OCI-LY7 (cell line): ENCODE measurements at places on chromosomes 12 and 14. TPM values are rescaled to one million over a fixed set of nuclear protein-coding genes. Genes with fewer than 3 reads are reported as not detected.

Gene SLC5A8
- total RNA-seq = not detected in 2 replicates

Gene MSI1
- not detected in 2 replicates for total RNA-seq

Gene CLEC6A
- total RNA-seq = not detected in 2 replicates

DNA sequence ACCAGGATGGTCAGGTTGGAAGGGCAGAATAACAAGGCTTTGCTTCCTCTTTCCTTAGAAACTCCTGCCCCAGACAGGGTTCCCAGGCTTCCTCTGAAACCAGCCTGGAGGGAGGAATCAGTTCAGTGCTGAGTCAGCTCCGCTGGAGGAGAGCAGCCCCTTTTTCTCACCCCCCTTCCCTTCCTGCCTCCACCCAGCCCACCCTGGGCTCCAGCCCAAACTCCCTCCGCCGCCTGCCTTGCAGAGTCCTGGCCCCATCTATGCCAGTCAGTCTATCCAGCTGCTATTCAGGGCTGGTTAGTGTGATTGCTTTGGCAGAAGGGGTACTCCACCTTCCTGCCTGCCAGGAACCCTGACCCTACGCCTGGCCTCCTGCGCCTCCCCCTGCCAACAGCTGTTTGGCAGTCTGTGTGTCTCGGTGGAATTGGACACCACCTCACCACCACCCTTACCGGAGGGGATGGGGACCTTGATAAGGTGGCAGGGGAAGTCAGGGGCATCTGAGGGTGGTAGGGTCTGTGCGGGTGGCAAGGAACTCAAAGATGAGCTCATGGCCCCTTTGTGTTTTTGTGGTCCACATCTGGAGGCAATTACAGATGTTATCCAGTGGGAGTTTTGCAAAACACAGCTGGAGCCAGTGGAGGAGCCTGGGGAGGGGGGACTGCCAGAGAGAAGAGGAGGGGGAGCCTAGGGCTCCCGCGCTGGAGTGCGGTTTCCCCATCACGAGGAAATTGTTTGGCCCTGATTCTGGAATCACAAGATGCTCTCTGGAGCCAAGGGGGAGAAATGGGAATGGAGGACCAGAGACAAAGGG, 12.2 kb downstream of the MMP14 start:
- no peak for DNase-seq

- no peak for DNase-seq
Measured at GRCh38 chr12:47102845-47103651, 23.3 kb upstream of the AMIGO2 start.

DNA sequence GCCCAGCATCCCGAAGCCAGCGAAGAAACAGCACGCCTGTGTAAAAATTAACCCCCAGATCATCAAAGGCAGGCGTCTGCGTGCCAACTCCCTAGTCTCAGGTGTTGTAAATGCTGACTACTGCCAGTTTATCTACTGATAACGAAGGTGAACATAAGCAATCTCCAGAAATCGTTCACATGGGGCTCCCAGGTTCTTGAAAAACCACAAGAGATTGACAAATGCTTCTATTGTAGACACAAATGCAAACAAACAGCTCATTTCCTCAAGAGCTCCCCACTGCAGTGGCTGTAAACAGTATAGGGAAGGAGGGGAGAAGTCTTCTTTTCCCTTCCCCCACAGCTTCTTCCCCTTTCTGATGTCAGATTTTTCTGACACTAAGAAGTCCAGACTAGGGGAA, 5.3 kb upstream of the PLEKHG3 start:
- DNase-seq = no peak

DNA sequence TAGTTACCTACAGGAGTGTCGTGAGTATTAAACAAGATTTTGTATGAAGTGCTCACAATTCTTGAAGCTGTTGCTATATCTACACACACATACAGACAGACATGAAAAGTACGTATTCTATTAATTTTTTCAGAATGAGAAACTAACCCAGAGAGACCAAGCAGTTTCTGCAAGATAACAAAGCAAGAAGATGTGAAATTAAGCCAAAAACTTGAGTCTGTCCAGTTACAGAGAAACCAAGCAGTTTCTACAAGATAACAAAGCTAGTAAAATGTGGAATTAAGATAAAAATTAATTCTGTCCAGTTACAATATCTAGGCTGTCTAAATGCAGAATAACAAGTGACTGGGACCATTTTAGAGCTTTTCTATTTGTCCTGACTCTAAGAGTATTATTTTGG, 132.4 kb downstream of the ALG10B start:
- no peak for DNase-seq

GRCh38 chr12:79844693-79845092, 90.2 kb downstream of the PPP1R12A start:
- DNase-seq = no peak

DNA sequence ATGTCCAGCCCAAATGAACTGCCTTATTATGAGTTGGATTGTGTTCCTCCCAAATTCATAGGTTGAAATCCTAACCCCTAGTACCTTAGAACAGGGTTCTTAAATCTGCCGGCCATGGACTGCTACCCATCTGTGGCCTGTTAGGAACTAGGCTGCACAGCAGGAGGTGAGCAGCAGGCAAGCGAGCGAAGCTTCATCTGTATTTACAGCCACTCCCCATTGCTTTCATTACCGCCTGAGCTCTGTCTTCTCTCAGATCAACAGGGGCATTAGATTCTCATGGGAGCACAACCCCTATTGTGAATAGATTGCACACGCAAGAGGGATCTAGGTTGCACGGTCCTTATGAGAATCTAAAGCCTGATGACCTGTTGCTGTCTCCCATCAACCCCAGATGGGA, 9.8 kb upstream of the EML5 start:
- no peak for DNase-seq

GRCh38 chr12:109888179-109889020, 8.1 kb upstream of the GLTP start:
- peak; percentile 69 for DNase-seq

- no peak for DNase-seq
Measured at GRCh38 chr14:70045310-70045709, 143.4 kb downstream of the SLC8A3 start.

DNA sequence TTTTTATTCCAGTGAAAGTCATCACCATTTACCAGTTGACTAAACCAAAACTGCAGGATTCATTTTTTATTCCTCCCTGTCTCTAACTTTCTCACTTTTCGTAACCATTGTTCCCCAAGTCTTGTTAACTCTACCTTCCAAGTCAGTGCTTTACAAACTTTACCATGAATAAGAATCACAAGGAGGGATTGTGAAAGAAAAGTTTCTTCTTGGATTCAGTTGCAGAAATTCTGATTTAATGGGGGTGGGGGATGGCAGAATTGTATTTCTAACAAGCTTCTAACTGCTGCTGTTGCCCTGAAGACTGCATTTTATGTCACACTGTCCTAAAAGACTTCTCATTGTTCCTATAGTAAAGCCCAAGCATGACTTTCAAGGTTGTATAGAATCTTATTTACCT, 5.0 kb upstream of the RAB21 start:
- no peak for DNase-seq

DNA sequence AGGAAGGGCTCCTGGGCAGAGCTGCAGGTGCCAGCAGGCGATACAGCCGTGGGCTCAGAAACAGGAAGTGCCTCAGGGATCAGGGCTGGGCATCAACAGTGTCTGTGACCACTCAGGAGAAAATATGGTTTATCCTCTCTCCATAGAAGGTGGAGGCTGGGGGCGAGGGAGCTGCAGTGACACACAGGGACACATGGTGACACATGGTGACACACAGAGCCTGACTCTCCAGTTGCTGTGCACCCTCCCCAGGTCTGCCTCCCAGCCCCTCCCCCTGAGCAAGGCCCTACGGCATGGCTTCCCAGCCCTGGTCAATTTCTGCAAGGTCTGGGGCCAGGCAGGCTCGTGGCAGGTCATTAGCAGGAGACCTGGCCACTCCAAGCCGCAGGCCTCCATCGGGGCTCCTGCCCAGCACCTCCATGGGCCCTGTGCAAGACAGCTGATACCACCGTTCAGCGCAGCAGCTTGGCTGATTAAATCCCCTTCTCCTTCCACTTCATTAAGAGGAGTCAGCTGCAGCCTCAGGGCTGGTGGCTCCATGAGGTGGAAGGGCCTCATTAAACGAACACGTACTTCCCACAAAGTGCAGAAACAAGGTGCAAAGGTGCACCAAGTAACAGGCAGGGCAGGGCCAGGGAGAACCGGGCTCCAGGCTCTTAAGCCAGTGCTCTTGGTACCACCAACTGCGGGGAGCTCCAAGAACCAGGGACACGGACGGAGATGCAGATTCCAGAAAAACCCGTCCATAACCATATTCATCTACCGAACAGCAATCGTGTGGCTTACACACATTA, 60.7 kb downstream of the CCNK start:
- DNase-seq = no peak

GRCh38 chr14:96126783-96127271, 77.8 kb upstream of the BDKRB2 start:
- no peak for DNase-seq

DNA sequence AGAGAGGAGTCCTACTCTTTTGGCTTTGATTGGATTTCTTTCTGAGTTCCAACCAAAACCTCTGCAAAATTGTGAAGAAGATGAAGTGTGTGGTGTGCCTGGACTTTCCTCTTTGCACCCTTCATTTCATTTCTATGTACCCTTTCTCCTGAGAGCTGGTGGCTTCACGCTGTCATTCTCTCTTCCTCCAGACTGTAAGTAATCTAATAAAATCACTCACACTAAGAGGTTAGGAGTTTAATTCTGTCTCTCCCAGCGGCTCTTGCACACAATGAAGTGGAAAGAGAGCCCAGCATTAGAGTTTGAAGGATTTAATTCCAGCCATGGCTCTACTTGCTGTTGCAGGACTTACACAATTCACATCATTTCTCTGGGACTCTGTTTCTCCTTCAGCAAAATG, 37.8 kb upstream of the CRADD start:
- DNase-seq = no peak

DNA sequence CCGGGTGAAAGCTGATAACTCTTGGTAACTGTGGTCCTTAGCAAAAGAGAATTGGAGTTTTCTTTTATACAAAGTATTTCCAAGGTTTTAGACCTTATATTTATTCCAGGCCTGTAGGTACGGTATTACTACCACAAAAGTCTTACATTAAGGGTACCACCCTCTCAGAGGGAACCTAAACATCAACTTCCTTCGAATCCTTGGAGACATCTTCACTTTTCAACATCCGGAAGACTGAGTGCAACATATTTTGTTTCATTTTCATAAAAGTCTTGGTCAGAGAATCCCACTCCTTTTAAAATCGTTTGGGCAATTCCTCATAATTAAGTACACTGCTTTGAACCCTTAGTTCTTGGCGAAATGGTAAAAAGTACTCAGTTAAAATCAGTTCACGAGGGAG, 1.2 kb downstream of the CNOT2 start:
- peak; percentile 14 for DNase-seq

GRCh38 chr14:76203086-76204001, 51.6 kb downstream of the GPATCH2L start:
- DNase-seq = no peak
